ENCODE measurements at places on chromosomes 11 and 22. TPM values are rescaled to one million over a fixed set of nuclear protein-coding genes. Genes with fewer than 3 reads are reported as not detected.
A peak's percentile ranks its signal among the peaks of the same experiment; 100 is the strongest.

OSM gene
- total RNA-seq = 135 TPM

CLTCL1 gene
- total RNA-seq = 0.58 TPM

MISFA gene
- not detected for total RNA-seq

GAL gene
- total RNA-seq = not detected

DDTL gene
- not detected for total RNA-seq

DTX4 gene
- 0.18 TPM for total RNA-seq

VWCE gene
- total RNA-seq = 3.3 TPM

SLC6A5 gene
- not detected for total RNA-seq

PI4KA gene
- 120 TPM for total RNA-seq

SNU13 gene
- total RNA-seq = 200 TPM

RAB39A gene
- total RNA-seq = not detected

OR51B4 gene
- total RNA-seq = not detected

HBB gene
- not detected for total RNA-seq

MAPK8IP2 gene
- total RNA-seq = 0.31 TPM

MMP13 gene
- total RNA-seq = not detected

SMC1B gene
- total RNA-seq = 2.1 TPM

PLEKHB1 gene
- 10.0 TPM for total RNA-seq

OR8G5 gene
- not detected for total RNA-seq

SAA4 gene
- not detected for total RNA-seq

- no peaks in the 10 kb centered on the region for H3K4me1 ChIP-seq
- H3K36me3 ChIP-seq = no peaks in the 10 kb centered on the region
- H3K27ac ChIP-seq = no peak overlapping the region
- no peak for DNase-seq
- H3K4me3 ChIP-seq = no peak overlapping the region
- H3K27me3 ChIP-seq = no peaks in the 10 kb centered on the region
Observed at GRCh38 chr11:97325693-97326092, 935.9 kb downstream of the JRKL start.

GRCh38 chr11:18731949-18732821 lies 6.2 kb upstream of the IGSF22 start:
- peaks cover 8% of the 10 kb centered on the region for H3K4me1 ChIP-seq
- no peaks in the 10 kb centered on the region for H3K36me3 ChIP-seq
- no peak overlapping the region for H3K27ac ChIP-seq
- H3K27me3 ChIP-seq = peaks cover 2% of the 10 kb centered on the region

DNA sequence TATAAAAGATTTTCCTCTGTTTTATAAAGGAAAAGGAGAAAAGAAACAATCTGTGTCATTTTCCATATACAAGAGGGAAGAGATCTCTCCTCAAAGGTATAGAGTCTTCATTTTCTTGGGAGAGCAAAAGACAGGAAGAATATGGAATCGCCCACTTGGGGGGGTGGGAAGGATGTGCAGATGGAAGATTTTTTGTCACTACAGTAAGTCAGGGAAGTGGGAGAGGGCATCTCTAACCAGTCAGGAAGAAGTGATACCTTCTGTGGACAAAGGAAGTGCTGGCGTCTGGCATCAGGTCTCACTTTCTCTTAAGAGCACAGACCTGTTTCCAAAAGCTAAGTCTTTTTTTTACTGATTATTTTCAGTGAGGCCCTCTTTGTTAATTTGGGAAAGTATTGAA lies 1.4 kb downstream of the PRR14L start:
- H3K4me1 ChIP-seq = peaks cover 49% of the 10 kb centered on the region
- peak overlapping the region; percentile 90 for H3K4me3 ChIP-seq
- peak overlapping the region; percentile 96 for H3K27ac ChIP-seq
- H3K36me3 ChIP-seq = peaks cover 24% of the 10 kb centered on the region

GRCh38 chr22:50528682-50529415 lies 963 bp downstream of the TYMP start:
- H3K27me3 ChIP-seq = no peaks in the 10 kb centered on the region
- H3K4me1 ChIP-seq = peaks cover 51% of the 10 kb centered on the region
- peak overlapping the region; percentile 91 for H3K27ac ChIP-seq
- H3K4me3 ChIP-seq = peak overlapping the region; percentile 80
- DNase-seq = no peak

DNA sequence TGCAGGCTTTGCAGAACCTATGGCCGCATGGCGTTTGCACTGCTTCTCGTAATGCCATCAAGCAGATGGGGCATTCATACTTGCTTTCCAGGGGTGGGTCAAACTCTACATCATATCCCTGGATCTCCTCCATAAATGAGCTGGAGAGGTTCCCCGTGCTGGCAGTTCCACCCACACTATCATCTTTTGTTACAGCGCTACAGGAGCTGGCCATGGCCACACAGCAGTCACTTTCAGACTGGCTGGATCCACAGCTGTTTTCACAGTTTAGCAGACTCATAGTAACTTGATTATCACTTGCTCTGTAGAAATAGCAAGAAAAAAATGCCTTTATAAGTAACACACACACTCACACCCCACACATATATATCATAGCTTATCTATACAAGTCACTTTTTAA lies 8.8 kb downstream of the TRAF6 start:
- H3K27ac ChIP-seq = no peak overlapping the region
- DNase-seq = no peak
- peaks cover 35% of the 10 kb centered on the region for H3K4me1 ChIP-seq
- no peaks in the 10 kb centered on the region for H3K27me3 ChIP-seq
- no peak overlapping the region for H3K4me3 ChIP-seq

GRCh38 chr11:106391771-106392420 lies 314.4 kb downstream of the AASDHPPT start:
- H3K4me1 ChIP-seq = no peaks in the 10 kb centered on the region
- H3K4me3 ChIP-seq = no peak overlapping the region
- H3K36me3 ChIP-seq = no peaks in the 10 kb centered on the region
- H3K27ac ChIP-seq = no peak overlapping the region
- no peak for DNase-seq

- no peak overlapping the region for H3K4me3 ChIP-seq
- no peak overlapping the region for H3K27ac ChIP-seq
- H3K27me3 ChIP-seq = no peaks in the 10 kb centered on the region
Observed at GRCh38 chr11:131392528-131393255, 22.3 kb downstream of the NTM start.

- H3K27ac ChIP-seq = no peak overlapping the region
- H3K36me3 ChIP-seq = no peaks in the 10 kb centered on the region
- peaks cover 4% of the 10 kb centered on the region for H3K27me3 ChIP-seq
- no peak overlapping the region for H3K4me3 ChIP-seq
Observed at GRCh38 chr11:19905280-19905853, 192.7 kb downstream of the NAV2 start.

DNA sequence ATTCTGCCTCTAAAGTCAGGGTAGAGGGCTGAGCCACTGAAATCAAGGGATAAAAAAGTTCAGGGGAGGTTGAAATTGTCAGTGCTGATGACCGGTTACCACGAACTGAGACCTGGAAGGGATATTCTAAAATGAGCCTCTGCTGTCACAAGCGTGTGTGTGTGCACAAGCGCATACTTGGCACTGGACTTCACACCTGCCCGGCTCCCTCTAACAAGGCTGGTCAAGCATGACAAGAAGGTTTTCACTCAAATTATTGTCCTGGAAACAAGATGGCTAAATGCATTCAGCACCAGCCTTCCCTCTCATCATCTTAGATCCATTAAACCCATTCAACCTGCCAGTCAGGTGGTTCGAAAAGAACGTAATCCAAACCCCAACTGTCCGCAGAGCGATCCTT lies 54.8 kb upstream of the CECR2 start:
- H3K4me3 ChIP-seq = no peak overlapping the region
- no peaks in the 10 kb centered on the region for H3K4me1 ChIP-seq
- no peak for DNase-seq
- peaks cover 8% of the 10 kb centered on the region for H3K27me3 ChIP-seq
- H3K27ac ChIP-seq = no peak overlapping the region
- no peaks in the 10 kb centered on the region for H3K36me3 ChIP-seq

DNA sequence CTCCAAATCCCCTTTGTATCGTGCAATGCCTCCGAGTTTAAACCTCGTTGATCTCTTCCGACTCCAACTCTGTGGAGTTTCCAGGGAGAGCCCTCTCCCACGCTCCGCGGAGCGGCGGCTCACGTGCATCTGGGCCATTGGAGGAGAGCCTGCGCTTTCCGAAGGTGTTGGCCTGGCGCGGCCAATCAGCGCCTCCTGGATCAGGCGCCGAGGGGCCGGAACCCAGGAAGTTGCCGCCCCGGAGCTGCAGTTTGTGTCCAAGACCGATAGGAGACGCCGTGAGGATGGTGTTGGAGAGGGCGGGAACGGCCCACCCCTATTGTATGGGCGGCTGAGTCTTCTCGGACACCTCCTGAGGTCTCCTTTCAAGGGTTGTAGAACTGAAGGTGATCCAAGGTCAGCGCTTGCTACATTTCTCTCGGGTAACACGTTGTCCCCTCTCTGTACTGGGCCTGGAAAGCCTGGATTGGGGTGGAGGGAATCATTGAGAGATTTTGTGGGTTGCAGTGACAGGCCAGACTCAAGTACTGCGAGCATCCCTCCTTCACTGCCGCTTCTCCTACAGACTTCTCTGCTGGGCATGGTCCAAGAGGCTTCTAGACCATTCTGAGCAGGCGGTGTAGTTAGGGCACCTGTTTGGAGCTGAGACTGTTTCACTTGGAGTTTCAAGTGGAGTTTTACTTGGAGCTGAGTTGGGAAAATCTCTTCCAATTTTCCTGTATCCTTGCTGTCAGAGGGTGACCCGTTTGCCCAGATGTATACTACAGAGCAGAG lies 1.7 kb downstream of the ADAMTS15 start:
- DNase-seq = no peak
- peaks cover 62% of the 10 kb centered on the region for H3K27me3 ChIP-seq
- no peak overlapping the region for H3K27ac ChIP-seq
- H3K4me1 ChIP-seq = peaks cover 9% of the 10 kb centered on the region

- H3K27me3 ChIP-seq = no peaks in the 10 kb centered on the region
- DNase-seq = no peak
- H3K36me3 ChIP-seq = no peaks in the 10 kb centered on the region
- no peak overlapping the region for H3K4me3 ChIP-seq
Observed at GRCh38 chr22:33539202-33539901, 380.9 kb downstream of the LARGE1 start.

GRCh38 chr11:12288212-12288930 lies 89.0 kb upstream of the PARVA start:
- H3K4me1 ChIP-seq = peaks cover 18% of the 10 kb centered on the region
- no peaks in the 10 kb centered on the region for H3K36me3 ChIP-seq
- H3K4me3 ChIP-seq = no peak overlapping the region
- peak; percentile 66 for DNase-seq
- no peak overlapping the region for H3K27ac ChIP-seq

- peaks cover 15% of the 10 kb centered on the region for H3K36me3 ChIP-seq
- DNase-seq = no peak
- H3K4me1 ChIP-seq = peaks cover 31% of the 10 kb centered on the region
- H3K4me3 ChIP-seq = no peak overlapping the region
- H3K27me3 ChIP-seq = peaks cover 23% of the 10 kb centered on the region
Observed at GRCh38 chr11:76623171-76623883, 47.2 kb downstream of the LRRC32 start.

- H3K4me3 ChIP-seq = no peak overlapping the region
- no peak overlapping the region for H3K27ac ChIP-seq
- no peaks in the 10 kb centered on the region for H3K36me3 ChIP-seq
- no peak for DNase-seq
- no peaks in the 10 kb centered on the region for H3K4me1 ChIP-seq
Observed at GRCh38 chr11:1226226-1226985, 3.5 kb downstream of the MUC5B start.

DNA sequence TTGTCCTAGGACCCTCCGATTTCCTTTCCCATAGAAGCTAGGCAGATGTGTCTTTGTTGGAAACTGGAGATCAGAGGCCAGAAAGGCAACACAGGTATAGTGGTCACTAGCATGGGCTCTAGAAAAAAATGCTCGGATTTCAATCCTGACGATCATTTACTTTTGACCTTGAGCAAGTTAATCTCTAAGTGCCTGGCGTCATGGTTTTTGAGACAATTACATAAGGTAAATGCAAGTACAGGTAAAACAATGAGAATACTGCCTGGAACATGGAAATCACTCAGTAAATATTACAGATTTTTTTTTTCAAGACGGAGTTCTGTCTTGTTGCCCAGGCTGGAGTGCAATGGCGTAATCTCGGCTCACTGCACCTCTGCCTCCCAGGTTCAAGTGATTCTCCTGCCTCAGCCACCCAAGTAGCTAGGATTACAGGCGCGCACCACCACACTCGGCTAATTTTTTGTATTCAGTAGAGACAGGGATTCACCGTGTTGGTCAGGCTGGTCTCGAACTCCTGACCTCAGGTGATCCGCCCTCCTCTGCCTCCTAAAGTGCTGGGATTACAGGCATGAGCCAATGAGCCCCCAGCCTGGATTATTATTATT lies 1.1 kb upstream of the DENND5A start:
- peak overlapping the region; percentile 35 for H3K27ac ChIP-seq
- H3K36me3 ChIP-seq = peaks cover 16% of the 10 kb centered on the region
- no peak for DNase-seq
- peak overlapping the region; percentile 77 for H3K4me3 ChIP-seq

DNA sequence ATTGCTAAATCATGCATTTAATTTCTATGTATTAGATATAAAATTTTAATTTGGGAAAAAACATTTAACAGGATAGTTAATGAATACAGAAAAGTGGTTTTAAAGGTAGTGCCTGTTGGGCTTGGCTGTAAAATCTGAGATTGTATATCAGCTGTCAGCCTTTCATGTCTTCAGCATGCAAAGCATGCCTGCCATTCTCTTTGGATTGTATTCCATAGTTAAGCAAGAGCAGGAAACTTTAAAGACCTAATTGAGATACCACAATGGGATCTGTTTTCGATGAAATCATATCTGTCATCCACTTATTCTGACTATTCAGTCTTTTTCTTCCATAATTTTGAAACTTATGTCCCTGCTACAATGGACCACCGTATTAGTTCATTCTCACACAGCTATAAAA lies 451.0 kb upstream of the DDI1 start:
- H3K27ac ChIP-seq = no peak overlapping the region
- no peaks in the 10 kb centered on the region for H3K36me3 ChIP-seq
- DNase-seq = no peak
- no peaks in the 10 kb centered on the region for H3K4me1 ChIP-seq

DNA sequence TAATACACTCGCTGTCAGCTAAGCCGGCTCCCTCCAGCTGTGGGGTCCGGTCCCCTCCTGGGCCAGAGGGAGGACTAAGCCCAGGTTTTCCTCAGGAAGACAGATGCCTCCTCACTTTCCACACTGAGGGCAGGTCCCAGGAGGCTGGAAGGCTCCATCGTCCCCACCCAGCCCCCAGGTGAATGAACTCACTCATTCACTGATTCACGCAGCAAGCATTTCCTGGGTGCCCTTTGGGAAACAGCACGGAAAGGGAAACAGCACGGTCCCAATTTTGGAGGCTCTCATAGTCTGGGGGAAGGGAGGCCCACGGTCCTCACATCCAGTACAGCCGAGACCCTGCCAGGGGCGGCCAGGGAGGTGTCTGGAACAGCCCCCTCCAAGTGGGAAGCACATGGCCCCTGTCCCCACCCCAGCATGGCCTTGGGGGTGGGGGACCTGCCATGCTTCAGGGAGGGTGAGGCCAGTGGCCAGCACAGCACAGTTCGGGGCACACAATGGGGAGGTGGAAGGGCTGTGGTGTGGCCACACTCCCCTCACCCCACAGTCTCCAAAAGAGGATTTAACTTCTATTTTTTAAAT lies 9.3 kb upstream of the TH start:
- no peak overlapping the region for H3K4me3 ChIP-seq
- no peaks in the 10 kb centered on the region for H3K4me1 ChIP-seq
- H3K36me3 ChIP-seq = no peaks in the 10 kb centered on the region
- DNase-seq = no peak

GRCh38 chr11:15057329-15057728 lies 16.1 kb upstream of the CALCB start:
- peaks cover 4% of the 10 kb centered on the region for H3K27me3 ChIP-seq
- DNase-seq = no peak
- H3K4me1 ChIP-seq = no peaks in the 10 kb centered on the region
- H3K27ac ChIP-seq = no peak overlapping the region
- H3K4me3 ChIP-seq = no peak overlapping the region

Measured in activated CD8-positive, alpha-beta T cell treated with anti-CD3 and anti-CD28 coated beads, Interleukin-2, amount 10 ng/mL, durations not matched to agents 7 days and 5 days (primary cell).